ENCODE measurements at places on chromosomes 2 and 18.

DNA sequence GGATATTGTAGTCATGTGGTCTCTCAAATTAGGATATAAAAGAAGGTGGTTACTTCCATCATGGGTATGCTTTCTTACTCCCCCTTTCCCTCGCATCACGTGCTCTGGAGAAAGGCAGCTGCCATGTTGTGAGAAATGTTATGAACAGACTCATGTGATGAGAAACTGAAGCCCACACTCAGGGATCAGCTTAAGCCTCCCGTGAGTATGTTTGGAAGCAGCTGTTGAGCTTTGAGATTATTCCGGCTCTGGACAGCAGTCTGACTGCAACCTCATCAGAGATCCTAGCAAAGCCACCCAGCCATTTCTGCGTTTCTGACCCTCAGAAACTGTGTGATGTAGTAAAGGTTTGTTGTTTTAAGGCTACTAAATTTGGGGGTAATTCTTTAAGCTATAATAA, 700.1 kb downstream of the ADCYAP1 start:
- no peak for DNase-seq

DNA sequence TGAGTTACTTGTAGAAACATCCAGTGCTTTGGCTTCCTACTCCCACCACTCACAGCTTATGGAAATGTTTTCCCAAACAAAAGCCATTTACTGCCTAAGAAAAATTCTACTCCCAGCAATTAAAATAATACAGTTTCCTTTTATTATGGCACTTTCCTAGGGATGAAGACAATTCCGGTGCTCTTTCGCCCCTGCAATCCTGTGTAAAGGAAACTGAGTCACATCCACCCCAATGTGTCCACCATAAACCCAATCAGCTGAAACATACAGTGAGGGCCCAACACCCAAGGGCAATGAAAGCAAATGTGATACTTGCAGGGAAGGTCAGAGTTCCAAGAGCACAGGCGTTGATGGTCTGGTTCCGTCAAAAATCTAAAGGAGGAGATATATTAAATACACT, 62.0 kb upstream of the ST3GAL5 start:
- no peak for DNase-seq

DNA sequence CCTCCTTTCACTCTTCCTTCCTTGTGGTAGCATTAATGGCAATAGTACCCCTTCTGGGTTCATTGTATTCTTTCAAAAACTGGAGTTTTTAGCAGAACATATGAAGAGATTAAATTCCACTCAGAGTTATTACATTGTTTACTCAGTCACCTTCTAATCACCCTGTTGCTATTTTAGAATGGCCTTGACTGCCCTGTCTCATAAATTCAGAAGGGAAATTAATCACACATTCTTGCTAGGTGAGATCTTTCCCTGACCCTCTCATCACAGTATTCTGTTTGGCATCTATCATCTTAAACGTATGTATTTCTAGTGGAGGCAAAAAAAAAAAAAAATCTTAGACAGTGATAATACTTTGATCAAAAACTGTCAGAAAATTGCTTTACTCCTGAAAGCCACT, 760.4 kb downstream of the ADCYAP1 start:
- DNase-seq: no peak

- no peak for DNase-seq
These were observed 558.4 kb downstream of the PIK3C3 start for GRCh38 chr18:42513441-42513840.
